Left lung (tissue), 14 donors: ENCODE measurements at places on chromosomes 4 and X.

DNA sequence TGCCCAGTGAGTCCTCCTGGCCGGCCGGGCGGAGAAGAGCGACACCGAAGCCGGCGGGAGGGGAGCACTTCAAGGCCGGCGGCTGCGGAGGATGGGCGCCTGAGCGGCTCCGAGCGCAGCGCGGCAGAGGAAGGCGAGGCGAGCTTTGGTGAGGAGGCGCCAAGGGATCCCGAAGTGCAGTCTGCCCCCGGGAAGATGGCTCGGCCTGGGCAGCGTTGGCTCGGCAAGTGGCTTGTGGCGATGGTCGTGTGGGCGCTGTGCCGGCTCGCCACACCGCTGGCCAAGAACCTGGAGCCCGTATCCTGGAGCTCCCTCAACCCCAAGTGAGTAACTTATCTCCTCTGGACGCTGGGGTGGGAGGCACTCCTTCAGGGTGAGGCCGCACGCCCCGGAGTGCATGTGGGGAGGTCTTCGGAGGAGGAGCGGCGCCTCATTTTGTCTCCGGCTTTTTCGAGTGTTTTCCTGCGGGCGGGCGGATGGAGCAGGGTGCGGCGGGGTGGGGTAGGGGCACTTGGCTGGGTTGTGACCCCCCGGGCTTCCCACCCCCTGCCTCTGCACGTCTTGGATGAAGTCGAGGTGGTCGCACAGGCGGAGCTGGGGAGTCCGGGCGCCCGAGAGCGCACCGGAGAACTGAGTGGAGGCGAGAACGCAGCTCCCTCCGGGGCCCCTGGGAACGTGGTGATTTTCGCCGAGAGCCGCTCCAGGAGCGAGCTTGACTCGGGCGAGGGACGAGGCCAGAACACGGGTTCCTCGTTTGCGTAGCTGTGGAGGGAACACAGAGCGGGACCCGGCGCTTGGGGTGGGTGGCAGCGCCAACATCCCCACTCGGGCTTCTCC lies 979 bp downstream of the EFNB1 start:
- DNase-seq, result no peak

DNA sequence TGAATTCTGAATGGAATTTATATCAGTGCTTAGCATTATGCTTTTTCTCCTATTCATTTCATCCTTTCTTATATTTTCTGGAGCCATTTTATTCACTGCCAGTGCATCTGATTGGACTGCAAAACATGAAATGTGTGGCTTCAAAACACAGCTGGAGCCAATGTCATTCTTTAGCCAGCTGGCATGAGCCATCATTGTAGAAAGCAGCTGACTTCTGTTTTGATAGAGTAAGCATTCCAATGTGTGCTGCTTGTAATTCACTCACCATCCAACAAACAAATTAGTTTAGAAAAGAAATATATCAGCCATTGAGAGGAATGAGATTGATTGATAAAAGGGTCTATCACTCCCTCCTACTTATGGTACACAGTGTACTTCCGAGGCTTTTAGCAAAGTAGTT lies 2616.0 kb downstream of the ARAP2 start:
- no peak for DNase-seq

GRCh38 chr4:141797966-141798365 lies 161.6 kb downstream of the IL15 start:
- no peak for DNase-seq

- no peak for DNase-seq
Measured at GRCh38 chrX:74065831-74066390, 238.1 kb upstream of the ZCCHC13 start.

GRCh38 chrX:84216881-84217280 lies 28.9 kb upstream of the RPS6KA6 start:
- DNase-seq, result no peak

DNA sequence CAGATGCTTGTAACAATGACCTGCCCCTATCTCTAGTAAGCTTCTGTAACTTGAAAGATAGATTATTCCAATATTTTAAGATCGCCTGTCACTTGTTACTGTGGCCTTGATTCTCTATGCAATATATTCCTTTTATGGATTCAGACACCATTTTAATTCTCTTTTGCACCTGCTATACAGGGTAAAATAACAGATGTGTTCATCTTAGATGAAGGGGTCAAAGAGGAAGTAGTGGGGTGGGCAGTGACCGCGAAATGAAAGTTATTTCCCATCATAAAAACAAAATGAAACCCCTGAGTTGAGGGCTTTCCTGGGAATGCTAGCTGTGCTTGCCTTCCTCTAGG lies 175.9 kb downstream of the TSPAN5 start:
- DNase-seq, result no peak

DNA sequence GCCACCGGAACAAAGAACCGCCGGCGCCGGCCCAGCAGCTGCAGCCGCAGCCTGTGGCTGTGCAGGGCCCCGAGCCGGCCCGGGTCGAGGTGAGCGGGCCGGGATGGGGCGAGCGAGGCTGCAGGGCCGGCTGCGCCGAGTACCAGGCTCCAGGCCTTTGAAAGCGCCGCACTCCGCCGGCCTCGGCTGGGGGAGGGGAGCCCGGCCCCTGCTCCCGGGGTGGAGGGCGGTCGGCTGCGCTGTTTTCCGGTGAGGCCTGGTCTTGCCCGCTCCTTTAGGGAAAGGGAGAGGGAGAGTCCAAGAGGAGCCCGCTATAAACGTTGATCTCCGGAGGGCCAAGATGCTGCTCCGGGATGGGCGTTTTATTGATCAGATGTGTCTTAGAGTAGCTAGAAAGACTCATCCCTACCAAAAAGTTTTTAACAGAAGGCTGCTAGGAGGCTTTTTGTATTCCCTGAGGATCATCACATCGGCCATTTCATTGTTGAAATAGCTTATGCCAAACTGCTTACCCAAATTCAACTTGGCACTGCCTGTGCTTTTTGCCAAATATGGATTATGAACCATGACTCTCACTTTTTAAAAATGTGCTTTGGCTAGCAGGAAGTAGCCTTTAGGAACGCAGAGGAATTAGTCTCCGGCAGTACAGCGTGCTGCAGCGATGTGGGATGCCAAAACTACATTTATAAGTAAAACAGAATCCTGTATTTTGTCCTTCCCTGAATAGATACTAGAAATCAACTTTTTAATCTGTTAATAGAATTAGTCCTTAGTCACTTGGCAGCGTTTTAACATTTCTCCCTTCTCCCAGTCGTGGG lies 760 bp downstream of the TMEM165 start:
- peak; percentile 88 for DNase-seq

- DNase-seq, result no peak
Measured at GRCh38 chr4:183141997-183142396, 42.9 kb downstream of the WWC2 start.

DNA sequence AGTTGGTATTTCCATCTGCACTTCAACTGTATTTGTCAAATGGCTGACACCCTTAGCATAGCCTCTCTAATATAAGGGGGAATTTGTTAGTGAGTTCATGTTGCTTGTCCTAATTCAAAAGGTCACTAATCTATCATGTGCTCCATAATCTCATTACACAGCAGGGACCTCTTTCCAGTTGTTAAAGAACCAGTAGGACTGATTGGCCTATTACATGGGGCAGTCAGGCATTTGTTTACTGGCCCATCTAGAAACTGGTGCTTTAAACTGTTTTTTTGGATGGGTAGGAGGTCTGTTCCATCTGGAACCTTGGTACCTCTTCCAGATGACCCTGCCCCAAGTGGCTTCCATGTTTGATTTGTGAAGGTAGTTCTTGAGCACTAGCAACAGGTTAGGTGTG lies 11.4 kb downstream of the ANK2 start:
- no peak for DNase-seq

DNA sequence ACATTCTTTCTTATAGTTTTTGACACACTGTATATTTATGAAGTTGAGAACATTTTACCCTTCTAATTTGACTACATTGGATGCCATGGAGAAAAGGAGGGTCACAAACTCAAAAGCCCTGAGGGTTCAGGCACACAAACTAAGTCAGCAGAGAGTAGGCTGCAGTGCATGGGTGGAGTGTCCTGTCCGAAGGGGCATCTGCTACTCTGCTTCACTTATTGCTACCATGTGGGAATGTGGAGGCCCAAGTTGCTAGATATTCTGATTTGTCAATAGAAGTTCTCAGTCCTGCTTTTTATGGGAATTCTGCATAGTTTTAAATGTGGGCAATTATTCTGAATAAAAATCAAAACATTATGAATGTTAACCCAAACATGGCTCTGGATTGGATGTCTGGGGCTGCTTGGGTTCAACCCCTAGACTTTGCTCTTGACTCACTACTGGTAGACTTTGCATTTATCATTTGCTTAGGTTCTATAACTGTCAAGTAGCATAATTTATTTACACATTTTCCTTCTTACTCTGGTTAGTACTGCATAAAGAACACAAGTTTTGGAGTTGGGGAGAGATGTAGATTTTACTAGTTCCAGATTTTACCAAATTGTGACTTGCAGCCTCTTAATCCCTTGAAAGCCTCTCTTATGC lies 255.1 kb downstream of the SPRY1 start:
- DNase-seq, result no peak

DNA sequence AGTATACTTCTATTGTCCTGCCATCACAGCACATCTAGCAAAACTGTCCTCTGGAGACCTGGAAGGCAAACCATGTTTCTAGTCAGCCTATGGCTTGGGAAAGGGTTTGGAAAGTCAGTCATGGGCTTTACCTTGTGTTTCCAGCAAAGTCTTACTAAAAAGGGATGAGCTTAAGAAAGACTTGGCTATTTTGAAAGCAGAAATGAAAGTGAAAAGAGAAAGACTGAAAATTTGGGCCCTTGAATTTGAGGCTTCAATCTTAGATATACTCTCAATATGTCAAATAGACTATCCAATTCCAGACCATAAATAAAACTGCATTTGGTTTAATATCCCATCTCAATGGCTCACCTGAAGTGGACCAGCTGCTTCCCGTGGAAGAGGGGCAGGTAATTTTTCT lies 127.9 kb downstream of the ZNF330 start:
- DNase-seq, result no peak

- no peak for DNase-seq
Measured at GRCh38 chr4:88628746-88629145, 36.5 kb downstream of the HERC3 start.

GRCh38 chr4:4394644-4395043 lies 7.7 kb downstream of the NSG1 start:
- DNase-seq, result no peak

GRCh38 chr4:98891478-98892337 lies 37.2 kb downstream of the EIF4E start:
- DNase-seq, result no peak

DNA sequence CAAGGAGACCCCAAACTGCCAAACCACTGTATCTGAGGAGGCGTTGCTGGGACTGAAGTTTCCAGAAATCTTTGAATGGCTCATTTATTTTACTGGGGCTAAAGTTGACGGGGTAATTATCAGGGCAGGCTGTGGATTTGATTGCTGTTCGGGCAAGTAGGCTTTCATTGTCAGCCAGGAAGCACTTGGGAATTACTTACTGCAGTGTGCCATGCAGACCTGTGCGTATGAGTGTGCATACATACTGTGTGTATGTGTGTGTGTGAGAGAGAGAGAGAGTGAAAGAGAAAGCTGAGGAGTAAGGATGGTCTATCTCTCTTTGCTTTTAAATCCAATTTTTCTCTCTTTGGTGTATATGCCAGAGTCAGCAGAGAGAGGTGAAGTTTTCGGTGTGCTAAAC lies 122.7 kb downstream of the NPNT start:
- DNase-seq, result no peak

GRCh38 chr4:109395694-109396093 lies 37.9 kb upstream of the SEC24B start:
- no peak for DNase-seq

DNA sequence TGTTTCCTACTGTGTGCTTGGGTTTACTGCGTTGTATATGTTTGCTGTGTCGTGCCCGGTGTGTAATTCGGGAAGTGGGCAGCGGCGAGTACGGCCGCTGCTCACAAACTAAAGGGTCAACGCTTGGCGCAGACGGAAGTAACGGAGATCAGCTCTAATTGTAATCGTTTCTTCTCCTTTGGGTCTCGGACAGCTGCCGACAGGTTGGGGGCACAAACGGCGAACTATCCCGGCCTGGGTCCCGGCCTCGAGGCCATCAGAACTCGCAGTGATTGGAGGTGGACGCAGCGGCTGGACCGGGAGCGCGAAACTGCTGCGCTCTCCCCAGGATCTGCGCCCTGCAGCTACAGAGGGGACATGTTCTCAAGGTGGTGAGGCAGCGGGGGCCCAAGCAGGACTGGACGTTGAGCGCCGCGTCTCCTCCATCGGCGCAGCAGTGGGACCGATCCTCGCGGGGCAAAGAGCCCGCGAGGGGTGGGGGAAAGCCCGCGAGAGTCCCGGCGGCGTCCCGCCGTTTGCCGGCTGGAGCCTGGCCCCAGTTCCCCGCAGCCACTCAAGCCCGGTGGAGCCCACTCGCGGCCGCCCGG lies 516 bp upstream of the ZIC3 start:
- DNase-seq, result no peak

- no peak for DNase-seq
Measured at GRCh38 chr4:108148316-108148715, 20.4 kb downstream of the LEF1 start.

DNA sequence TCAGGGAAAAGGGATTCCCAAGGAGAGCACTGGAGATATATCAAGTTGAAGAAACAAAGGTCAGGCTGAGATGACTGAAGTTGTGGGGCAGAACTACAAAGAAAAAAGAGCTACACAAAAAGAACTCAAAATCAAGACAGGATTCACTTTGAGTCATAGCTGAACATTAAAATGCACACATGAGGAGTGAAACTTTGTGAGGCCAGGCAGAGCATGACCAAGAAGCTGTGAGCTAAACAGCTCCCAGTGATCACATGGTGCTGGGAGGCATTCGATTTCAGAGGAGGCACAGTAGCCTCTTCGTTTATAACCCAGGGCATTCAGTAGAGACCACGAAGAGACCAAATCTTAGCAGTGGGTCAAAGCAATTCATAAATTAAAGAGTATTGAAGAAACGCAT lies 145.3 kb downstream of the ATRX start:
- DNase-seq, result no peak

GRCh38 chr4:61079976-61080375 lies 120.2 kb upstream of the ADGRL3 start:
- no peak for DNase-seq

DNA sequence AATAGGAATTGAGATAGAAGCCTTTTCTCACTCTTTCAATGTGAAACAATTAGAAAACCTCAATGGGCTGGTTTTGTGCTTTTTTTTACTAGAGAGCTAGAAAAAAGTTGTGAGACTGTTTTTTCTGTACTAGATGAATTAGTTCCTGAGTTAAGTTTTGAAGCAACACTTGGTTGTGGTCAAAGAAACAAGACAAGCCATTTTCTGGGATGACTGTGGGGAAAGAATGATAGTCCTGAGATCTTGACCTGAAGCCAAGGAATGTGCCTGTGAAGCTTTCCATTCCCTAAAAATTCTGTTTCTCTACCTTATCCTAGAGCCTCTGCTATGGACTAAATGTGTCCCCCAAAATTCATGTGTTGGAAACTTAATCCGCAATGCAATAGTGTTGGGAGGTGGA lies 157.8 kb upstream of the TLL1 start:
- DNase-seq, result no peak

GRCh38 chr4:118410138-118410537 lies 57.3 kb upstream of the PRSS12 start:
- no peak for DNase-seq
